Right ventricle myocardium inferior (tissue), 1 donor: ENCODE measurements at places on chromosomes 6 and 20.

DNA sequence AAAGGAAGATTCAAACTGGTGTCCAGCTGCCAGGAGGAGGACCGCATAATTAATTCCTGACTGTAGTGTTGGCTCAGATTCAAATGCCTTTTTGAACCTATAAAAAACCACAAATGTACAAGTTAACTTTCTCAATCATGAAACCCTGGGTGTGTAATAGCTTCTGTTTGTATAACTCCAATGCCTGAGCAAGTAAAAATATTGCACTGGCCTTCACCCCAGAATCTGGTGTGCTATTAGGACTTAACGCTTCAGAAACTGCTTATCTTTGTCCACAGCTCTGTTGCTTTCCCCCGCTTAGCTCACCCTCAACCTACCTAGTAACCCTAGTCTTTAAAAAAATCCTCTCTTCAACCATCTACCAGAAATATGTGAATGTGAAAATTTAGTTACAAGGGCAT, 119.1 kb upstream of the MAP7 start:
- DNase-seq: no peak

- DNase-seq: no peak
Measured at GRCh38 chr6:87182321-87182720, 27.0 kb downstream of the ZNF292 start.

GRCh38 chr6:53441761-53442160, 93.0 kb upstream of the ELOVL5 start:
- no peak for DNase-seq

DNA sequence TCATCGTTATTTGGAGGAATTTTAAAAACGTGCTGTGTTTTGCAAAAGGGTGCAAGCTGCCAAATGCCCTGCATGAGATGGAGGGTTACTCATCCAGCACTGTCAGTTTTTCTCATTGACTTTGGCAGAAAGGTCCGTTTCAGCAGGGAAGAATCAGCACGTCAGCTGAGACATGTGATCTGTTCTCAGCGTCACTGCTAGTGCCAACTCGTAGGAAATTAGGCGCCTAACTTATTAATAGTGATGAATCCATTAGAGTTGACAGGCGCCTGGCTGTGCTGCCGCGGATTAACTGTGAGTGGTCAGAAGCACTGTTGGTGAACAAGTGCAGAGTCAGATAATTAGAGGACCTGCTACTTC, 175.5 kb upstream of the FOXQ1 start:
- DNase-seq: no peak
